ENCODE measurements at places on chromosomes 6 and 20.

DNA sequence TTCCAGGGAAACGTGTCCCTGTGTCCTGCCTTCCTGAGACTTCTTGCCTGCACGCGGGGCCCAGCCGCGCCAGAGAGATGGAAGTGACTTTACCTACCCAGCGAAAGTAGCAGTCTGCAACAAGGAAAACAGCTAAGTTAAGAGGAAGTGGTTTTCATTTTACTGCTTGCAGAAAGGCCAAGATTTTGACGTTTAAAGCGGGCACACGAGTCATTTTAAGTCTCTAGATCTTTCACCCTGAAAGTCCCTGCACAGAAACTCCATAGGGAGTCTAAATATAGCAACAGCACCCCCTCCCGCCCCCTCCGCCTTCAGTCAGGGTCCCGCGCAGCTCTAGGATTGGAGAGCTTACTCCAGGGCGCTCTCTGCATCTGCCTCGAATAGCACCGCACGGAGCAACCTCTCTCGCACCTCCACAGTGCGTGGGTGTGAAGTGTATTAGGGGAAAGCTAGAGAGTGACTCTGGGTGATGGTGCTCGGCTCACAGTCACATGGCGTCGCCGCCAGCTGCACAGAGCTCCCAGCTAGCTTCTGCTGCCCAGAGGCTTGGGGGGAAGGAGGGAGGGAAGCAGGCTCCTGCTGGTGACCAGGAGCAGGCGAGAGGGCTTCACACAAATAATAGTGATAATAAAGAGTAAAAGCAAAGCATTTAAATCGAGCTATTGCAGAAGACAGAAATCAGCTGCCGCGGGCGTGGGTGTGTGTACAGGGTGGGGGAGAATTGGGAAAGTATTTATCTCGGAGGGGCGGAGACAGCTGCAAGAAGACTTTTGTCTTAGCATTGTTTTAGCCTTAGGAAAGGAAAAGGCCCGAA, 1.8 kb upstream of the KCNQ5 start:
- DNase-seq, result peak; percentile 14

DNA sequence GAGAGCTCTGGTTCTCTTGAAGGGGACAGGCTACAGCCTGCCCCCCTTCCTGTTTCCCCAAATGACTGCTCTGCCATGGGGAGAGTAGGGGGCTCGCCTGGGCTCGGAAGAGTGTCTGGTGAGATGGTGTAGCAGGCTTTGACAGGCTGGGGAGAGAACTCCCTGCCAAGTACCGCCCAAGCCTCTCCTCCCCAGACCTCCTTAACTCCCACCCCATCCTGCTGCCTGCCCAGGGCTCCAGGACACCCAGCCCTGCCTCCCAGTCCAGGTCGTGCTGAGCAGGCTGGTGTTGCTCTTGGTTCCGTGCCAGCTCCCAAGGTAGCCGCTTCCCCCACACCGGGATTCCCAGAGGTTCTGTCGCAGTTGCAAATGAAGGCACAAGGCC, 9.8 kb downstream of the VEGFA start:
- no peak for DNase-seq

DNA sequence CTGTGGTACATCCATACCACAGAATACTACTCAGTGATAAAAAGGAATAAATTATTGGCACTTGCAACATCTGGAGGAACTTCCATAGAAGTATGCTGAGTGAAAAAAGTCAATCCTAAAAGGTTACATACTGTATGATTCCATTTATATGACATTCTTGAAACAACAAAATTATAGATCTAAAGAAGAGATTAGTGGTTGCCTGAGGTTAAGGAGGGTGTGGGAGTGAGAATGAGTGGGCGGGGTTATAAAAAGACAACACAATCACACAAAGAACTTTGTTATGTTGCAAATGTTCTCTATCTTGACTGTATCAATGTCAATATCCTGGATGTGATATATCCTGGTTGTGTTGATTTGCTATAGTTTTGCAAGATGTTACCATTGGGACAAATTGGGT, 21.2 kb downstream of the SNRPB start:
- no peak for DNase-seq

DNA sequence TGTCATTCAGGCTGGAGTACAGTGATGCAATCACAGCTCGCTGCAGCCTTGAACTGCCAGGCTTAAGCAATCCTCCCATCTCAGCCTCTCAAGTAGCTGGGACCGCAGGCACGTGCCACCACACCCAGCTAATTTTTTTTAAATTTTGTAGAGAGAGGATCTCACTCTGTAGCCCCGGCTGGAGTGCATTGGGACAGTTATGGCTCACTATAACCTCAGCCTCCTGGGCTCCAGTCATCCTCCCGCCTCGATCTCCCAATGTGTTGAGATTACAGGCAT, 86.5 kb downstream of the SERAC1 start:
- DNase-seq, result no peak

DNA sequence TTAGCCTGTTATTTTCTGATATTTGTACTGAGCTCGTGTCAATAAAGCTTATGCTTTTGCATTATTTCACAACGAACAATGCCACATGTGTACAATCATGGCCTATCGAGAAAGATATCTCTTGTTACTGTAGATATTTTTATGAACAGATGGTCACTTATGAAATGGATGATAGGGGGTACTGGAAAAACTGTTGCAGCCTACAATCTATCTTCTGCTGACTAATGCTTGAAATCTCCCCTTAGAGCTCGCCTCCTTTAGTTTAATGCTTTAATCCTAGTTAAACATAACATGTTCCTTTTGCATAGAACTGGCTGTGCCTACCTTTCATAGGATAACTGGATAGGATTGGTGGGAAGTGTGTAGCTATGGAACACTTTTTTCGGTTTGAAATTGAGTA, 296.2 kb downstream of the FARS2 start:
- no peak for DNase-seq

DNA sequence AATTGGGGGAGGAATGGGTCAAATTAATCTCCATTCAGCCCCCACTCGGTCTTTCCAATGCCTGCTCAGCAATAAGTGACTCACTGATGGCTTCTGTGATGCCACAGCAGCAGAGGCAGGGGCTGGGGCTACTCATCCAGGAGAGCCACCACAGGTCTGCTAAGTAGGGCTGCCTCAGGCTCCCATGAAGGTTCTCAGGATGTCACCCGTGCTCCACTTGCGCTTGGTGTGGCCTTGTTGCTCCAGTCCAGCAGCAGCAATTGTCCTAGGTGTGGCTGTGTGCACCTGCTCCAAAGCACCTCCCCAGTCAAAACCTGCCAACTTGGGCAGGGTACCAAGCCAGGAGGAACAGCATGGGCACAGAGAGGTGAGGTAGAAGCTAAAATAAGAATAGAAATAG, 627 bp upstream of the LY6G6C start:
- no peak for DNase-seq

DNA sequence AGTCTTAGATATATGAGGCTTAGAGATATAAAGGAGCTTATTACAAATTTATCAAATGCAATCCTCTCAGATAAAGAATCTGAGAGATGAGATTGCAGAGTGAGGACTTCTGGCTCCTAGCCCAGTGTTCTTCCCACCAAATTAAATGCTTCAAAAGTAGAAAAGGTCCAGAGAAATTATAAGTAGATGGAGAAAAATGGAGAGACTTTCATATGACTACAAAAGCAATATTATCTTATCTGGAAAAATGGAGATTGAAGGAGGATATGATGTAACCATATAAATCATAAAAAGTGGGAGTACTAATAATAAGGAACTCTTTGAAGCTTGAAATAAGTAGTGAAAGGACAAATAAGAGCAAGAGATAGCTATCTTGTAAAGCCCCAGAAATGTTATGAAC, 2.8 kb downstream of the KCTD20 start:
- no peak for DNase-seq

DNA sequence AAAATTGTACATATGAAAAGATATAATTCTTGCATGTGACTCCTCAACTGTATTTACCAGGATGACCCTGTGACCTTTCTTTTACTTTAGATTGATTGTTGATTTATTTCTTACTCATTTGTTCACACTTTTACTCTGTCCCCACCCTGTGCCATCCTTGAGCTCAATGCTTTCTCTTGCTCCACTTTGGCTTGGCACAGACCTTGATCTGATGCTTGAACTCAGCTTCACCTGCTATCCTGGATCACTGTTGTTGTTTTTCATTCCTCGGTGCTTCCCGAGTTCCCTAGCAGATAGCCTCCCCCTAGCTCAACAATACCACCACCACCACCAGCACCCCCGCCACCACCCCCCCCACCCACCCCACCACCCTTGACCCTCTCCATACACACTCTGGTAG, 102.1 kb downstream of the EYA4 start:
- no peak for DNase-seq
